ENCODE measurements at places on chromosomes 11 and 22. TPM values are rescaled to one million over a fixed set of nuclear protein-coding genes. Genes with fewer than 3 reads are reported as not detected.
A peak's percentile ranks its signal among the peaks of the same experiment; 100 is the strongest.

Gene CABP7
- total RNA-seq = not detected

Gene GRK3
- 8.5 TPM for total RNA-seq

Gene SCGB1D4
- total RNA-seq = not detected

- DNase-seq = no peak
Measured at GRCh38 chr11:46675949-46676348, 24.5 kb downstream of the ARHGAP1 start.

- DNase-seq = peak; percentile 52
Measured at GRCh38 chr11:63761931-63762653, 6.5 kb downstream of the ZFTA start.

DNA sequence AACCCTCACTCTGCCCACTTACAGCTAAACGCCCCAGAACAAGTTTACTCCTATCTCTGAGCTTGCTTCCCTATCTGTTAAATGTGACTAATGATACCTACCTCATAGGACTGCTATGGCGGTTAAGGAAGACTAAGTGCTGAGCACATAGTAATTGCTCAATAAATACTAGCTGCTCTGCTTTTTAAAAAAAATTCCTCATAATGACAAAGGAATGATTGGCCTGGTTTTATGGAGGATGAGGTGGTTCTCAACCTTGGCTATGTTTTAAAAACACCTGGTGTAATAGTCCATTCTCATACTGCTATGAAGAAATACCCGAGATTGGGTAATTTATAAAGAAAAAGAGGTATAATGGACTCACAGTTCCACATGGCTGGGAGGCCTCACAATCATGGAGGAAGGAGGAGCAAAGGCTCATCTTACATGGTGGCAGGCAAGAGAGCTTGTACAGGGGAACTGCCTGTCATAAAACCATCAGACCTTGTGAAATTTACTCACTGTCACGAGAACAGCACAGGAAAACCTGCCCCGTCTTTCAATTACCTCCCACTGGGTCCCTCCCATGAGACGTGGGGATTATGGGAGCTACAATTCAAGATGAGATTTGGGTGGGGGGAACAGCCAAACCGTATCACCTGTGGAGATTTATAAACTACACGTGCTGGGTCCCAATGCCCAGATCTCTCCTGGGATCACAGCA, 127.2 kb upstream of the SYT13 start:
- no peak for DNase-seq

- no peak for DNase-seq
Measured at GRCh38 chr11:73942010-73942409, 8.8 kb upstream of the DNAJB13 start.

GRCh38 chr11:28999620-29000019, 891.4 kb downstream of the METTL15 start:
- DNase-seq = no peak

DNA sequence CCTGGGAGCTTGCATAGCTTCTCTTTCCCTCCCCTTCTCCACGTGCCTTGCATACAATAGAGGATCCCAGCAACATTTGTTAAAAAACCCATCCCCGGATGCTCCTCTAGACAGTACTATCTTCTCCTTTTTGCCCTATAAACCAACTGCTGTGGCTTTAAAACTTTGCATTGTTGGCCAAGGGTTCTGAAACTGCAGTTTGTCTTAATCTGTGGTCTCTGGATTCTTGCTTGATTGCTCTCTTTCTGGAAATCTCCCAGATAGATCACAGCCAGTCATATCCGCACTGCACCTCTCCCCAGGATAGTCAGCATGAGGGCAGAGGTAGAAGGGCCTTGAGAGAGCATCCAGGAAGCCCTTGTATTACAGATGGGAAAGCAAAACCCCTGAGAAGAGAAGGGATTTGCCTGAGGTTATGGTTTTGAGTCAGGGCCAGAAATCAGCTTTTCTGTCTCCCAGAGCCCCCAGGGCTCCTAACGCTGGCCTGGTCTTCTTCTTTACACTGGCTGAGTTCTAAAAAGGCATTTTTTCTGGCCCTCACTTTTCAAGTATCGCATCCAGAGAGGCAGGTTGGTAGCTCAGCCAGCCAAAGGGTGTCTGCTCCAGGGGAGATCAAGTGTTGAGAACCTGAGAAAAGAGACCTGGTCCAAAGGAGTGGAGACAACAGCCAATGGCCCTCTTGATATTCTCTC, 70.6 kb downstream of the ADM start:
- no peak for DNase-seq

- DNase-seq = peak; percentile 59
Measured at GRCh38 chr22:28027453-28028448, 108.7 kb upstream of the PITPNB start.

- no peak for DNase-seq
Measured at GRCh38 chr22:32546496-32546895, 71.9 kb downstream of the FBXO7 start.

- no peak for DNase-seq
Measured at GRCh38 chr11:128205796-128206195, 381.6 kb downstream of the ETS1 start.

- no peak for DNase-seq
Measured at GRCh38 chr11:83540728-83541127, 254.6 kb upstream of the CCDC90B start.

- DNase-seq = no peak
Measured at GRCh38 chr11:6225024-6225423, 9.4 kb downstream of the FHIP1B start.

- no peak for DNase-seq
Measured at GRCh38 chr22:49354516-49355210, 473.0 kb downstream of the BRD1 start.
